ENCODE measurements at places on chromosomes 7 and 10.

DNA sequence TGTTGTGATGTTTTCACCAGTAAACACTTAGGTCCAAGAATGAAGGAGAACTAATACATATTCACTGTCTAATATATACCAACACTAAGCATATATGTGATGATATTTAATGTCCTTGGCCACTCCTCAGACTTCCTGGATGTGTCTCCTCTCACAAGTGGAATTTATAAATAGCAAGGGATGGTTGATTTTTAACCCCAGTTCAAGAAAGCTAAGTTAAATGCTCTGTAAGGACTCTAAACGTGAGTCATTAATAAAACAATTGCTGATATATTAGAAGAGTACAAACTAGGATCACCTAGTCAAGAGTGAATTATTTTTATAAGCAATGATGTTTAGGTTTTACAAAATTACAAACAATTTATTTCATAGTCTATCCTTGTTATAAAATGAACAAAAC, 355.9 kb upstream of the TMEM229A start:
- no peak for DNase-seq

GRCh38 chr10:84924131-84924530, 595.7 kb downstream of the CCSER2 start:
- no peak for DNase-seq

DNA sequence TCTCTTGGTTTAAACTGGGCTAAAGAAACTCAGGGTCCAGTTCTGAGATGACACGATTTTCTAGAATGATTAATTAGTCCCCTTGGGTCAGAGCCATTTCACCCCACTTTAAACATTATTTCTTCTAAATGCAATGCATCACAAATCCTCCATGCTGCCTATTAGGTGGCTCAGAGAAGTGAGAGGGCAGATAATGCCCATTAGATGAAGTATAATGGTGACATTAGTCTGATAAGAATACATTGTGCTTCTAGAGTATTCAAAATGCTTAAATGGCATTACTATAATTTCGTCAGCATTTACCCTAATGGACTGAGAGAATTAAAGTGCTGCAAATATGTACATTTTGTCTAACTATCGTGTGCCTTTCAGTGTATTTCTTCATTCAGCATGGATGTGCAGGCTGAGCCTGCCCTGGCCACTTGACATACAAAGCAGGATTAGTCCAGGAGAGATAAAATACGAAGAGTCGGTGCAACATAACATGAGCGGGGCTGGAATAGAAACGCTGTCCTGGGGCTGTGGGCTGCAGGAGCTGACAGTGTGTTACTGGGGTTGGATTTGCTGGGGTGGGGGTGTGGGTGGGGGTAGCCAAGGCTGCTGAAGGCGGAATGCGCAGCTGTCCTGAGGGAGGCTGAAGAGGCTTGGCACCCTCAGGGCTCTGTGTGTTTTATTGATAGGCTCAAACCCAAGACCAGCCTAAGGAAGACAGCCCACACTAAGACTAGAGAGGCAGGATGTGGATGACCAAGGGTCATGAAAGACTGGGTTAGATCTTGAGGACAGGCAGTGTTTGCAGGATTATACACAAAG, 52.8 kb upstream of the KLF6 start:
- DNase-seq = no peak

GRCh38 chr7:127413962-127414361, 21.5 kb upstream of the ZNF800 start:
- no peak for DNase-seq

GRCh38 chr7:7077945-7078344, 104.4 kb upstream of the C1GALT1 start:
- no peak for DNase-seq

- DNase-seq = no peak
These were observed 191.0 kb downstream of the ZEB1 start for GRCh38 chr10:31509989-31510388.

DNA sequence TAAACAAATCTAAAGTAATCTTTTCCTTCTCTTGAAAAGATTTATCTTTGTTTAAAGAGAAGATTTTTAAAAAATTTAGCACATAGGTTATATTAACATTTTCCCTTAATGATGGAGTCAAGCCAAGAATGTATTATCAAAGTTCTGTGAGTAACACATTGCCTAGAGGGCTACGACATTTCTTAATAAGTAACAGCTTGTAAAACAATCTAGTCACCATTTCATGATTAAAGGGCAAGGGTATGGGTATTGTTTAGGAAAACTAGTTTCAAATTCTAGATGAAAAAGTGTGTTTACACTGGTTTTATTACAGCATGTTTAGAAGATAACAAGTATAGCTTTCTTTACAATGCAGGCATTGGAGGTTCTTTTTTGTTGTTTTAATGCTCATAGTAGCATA, 28.6 kb upstream of the LAMB4 start:
- DNase-seq = no peak

DNA sequence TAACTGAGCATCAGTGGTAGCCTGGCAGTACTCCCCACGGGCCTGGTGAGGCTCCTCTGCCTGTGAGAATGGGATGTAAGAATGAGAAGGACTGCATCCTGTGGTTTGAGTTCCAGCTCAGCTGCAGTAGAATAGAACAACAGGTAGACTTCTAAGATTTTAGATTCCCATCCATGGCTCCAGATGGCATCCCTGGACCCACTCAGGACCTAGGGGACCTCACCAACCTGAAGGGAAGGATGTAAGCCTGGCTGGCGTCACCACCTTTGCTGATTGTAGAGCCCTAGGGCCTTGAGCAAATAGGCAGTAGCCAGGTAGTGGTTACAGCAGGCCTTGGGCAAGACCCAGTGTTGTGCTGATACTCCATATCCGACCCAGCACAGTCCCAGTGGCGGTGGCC, 9.6 kb upstream of the AOC1 start:
- no peak for DNase-seq

DNA sequence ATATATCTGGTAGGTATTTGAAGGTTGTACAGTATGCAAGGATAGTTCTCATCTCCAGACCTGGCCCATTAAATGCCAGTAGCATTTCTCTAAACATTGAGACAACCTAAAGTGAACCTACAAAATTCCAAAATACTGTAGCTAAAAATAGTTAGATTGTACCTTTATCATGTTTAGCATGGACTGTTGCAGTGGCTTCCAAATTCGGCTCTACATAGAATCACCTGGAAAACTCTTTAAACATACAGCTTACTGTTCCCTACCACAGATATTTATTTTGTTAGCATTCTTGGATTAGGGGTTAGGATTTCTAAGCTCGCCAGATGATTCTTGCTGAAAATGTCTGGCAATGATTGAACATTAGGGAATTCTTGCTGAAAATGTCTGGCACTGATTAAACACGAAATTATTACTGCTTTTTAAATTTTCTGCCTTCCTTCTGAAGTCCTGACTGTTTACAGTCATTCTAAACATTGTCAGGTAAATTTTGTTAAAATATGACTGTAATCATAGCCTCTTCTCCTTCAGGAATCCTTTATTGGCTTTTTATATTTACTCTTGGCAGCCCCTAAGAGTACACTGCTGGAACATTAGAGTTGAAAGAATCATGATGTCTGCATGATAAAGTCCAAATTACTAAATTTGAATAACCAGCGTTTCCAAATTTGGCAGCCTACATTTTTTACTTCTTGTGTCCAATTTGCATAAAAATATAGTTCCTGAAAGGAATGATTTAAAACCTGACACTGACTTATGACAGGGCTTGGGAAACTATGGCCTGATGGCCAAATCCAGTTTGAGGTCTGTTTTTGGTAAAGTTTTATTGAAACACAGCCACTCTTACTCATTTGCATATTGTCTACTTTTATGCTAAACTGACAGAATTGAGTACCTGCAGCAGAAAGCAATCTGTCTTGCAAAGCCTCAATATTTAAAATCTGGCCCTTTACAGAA, 40.3 kb downstream of the SHOC2 start:
- DNase-seq = no peak

- no peak for DNase-seq
These were observed 553.0 kb downstream of the TCERG1L start for GRCh38 chr10:130758529-130758928.

- DNase-seq = no peak
These were observed 12.3 kb downstream of the GOLGA7B start for GRCh38 chr10:97861924-97862323.

GRCh38 chr10:128339753-128340152, 213.5 kb upstream of the MKI67 start:
- DNase-seq = no peak

GRCh38 chr10:130799532-130799931, 512.0 kb downstream of the TCERG1L start:
- no peak for DNase-seq

GRCh38 chr7:135253851-135254771, 20.5 kb downstream of the STRA8 start:
- peak; percentile 92 for DNase-seq

DNA sequence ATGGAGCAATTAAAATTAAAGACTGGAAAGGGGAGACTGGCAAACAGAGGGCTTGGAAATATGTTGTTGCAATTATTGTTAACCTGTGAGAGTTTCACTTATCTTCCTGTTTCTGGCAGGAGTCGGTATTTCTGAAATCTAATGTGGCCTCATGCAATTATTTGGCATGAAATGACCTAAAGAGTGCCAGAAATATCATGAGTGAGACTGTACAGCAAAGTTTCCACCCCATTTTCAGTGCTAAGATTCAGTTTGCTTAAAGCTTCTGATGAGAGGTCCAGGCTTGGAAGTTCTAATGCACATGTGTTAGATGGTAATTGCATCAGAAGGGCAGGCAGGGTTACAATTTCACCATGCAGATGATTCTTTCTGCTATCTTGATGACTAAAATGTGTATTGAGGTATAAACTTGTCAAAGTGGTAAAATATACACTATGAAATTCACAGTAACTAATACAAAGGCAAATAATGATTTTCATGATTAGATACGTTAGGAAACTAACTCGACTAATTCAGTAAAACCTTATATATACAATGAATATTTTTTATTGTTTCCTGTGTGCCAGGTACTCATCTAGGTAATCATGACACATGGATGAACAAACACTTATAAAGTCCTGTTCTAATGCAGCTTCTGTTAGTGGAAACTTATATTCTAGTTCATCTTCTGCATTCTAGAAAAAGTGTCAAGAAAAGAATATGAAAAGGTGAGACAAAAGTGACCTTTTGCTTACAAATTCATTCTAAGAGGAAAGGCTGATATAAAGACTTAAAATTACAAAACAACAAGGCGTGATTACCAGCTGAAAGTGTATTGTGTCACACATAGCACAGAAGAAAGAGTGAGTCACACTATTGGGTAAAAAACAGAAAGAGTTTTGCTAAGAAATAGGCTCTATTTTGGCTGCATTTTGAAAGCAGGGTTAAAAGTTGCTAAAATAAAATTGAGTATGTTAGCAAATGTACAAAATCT, 533.4 kb upstream of the SEMA3D start:
- peak; percentile 32 for DNase-seq

GRCh38 chr7:134804351-134804750, 24.9 kb downstream of the CALD1 start:
- DNase-seq = no peak

DNA sequence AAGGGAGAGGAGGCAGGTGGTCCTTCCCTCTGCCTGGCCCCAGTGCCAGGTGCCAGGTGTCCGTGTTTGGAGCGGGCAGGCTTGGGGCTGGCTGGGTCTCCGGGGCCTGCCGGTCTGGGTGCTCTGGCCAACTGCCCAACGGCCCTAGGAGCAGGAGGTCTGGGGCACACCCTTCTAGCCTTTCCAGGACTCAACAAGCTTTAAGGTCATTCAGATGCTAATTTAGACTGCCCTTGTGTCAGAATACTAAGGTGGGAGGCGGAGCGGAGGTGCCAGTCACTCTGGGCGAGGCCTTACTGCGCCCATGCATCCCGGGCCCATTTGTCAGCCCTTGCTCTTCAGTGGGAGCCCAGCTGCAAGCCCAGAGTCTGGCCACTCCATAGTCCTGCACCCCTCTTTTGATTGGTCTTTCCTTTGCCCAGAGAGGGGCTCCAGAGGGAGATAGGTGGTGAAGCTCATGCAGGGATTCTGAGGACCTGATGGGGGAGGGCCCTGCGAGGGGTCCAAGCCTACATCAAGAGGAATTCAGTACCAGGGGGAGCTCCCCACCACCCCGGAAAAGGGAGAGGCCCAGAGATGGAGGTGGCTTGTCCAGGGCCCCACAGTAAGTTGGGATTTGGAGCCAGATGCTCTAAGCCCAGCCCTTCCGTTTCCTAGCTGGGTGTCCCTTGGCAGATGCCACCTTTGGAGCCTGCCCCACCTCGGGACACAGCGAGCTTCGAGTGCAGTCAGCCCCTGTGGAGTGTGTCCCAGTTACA, 1.3 kb downstream of the PGAM2 start:
- DNase-seq = no peak

GRCh38 chr7:17472518-17472917, 174.1 kb downstream of the AHR start:
- DNase-seq = no peak

- no peak for DNase-seq
These were observed 99.3 kb upstream of the CTBP2 start for GRCh38 chr10:125259651-125260050.

DNA sequence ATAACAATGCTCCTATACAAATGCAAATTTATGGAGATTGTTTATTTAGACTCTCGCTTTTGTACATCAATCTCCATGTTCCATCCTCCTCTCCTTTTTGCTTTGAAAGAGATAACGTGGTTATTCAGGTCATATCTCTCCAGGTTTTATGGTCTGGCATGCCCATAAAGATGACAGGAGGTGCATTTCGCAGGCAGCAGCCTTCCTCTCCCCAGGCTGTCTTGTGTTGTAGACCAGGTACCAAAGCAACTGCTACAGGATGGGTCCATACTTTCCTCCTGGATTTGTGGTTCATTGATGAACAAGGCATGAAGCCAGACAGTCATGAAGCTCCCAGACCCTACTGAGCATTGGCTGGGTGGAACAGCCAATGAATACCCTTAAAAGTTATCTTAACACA, 400.2 kb upstream of the NPVF start:
- DNase-seq = no peak
